SIG-M5 (cell line): ENCODE measurements at places on chromosomes 6 and 20.

GRCh38 chr6:15363164-15363522, 117.3 kb downstream of the JARID2 start:
- DNase-seq: no peak

DNA sequence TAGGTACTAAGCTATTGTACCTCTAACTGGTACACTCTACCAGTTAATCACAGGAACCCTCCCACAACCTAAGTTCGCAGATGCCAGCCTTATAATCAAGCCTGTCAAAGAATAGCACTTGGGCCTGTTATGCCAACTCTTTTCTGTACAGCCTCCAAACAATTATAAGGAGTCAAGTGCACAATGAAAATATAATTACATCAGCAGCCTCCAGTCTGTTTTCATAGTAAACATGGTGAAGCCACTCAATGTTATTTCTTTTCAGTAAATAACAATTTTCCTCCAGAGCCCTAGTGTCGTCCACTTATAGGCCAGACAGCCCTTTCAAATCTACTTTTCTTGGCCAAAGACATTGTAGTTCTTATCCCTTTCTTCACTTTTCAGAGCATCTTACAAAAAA, 82.7 kb upstream of the CARMIL1 start:
- no peak for DNase-seq

DNA sequence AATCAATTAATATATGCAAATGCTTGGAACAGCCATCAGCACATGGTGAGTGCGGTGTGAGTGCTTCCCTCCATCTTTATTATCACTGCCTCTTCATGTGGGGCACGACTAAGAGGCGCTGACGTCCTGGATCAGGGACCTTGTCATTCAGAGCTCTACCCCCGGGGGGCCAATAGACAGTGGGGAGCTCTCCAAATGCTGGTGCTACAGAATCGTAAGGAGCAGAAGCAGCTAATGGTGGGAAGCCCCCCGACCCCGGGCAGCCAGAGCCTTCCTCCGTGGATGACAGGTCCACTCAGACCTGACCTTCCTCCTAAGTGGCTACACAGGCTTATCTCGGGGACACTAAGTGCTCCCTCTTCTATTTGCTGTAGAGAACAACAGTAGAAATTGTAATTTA, 257.5 kb upstream of the PMEPA1 start:
- no peak for DNase-seq

DNA sequence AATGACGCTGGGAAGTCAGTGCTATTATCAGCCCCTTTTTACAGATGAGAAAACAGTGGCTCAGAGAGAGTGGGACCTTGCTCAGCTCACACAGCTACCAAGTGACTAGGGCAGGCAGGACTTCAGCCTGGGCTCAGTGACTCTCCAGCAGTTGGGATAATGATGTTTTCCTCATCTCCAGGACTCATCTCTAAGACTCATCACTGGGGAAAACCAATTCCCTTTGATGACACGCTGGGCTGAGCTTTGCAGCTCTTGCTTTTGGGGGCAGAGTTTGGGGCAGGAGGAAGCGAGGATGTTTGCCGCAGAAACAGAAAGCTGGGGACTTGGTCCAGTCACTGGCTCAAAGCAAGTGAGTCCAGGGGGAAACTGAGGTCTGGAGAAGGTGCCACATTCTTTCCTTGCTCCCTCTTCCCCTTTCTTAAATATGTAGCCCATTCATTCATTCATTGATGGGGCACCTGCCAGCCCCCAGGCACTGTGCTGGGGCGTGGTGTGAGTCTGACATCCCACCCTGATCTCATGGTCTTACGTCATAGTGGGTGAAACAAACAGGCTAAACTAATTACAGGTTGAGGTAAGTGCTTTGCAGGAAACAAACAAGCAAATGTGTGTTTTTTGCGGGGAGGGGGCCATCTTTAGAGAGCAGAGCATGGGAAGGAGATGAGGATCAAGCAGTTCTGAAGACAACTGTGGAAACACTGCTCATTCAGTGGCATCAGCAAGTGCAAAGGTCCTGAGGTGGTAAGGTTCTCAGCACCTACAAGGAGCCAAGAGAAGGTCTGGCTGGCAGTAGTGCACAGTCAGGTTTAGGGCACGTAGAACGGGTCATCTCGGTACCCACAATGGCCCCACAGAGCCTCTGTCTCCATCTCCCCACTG, 74.4 kb upstream of the PMEPA1 start:
- DNase-seq: no peak

- DNase-seq: no peak
These were observed 19.3 kb downstream of the PLCB1 start for GRCh38 chr20:8151372-8151771.

- no peak for DNase-seq
These were observed 28.9 kb downstream of the ZNF831 start for GRCh38 chr20:59192533-59192896.

GRCh38 chr20:63979229-63979556, 249 bp downstream of the SAMD10 start:
- DNase-seq: no peak

DNA sequence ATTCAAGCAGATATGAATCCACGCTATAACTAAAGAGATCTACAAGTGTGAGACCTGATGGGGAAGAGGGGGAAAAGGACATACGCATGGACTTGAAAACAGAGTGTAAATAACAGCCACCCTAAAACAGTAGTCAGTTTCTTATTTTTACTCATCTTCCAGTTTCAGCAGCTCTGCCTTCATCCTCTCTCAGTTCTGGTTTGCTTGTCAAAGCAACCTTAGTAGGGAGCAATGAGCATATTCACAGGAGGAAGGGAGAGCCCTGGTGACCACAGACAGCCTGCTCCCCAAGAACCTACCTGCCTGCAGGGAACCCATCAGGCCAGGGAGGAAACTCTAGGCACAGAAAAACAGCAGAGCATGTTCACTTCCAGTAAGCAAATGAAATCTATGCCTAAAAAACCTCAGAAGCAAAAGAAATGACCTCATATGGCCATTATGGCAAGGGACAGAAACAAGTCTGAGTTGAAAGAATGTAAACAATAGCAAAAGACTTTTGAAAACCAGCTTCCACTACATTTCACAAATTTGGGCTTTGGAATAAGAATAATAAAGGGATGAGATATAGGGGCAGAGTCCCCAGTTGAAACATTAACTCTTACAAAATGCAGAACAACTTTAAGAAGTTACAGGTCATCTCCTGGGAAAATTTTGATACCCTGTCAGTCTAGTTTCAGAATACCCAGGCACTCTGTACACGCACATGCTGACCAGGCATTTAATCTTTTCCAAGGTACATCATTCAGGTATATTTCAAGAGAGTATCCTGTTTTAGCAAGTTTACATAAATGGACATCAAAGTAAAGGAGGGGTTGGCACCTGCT, 120.8 kb upstream of the BCLAF1 start:
- DNase-seq: no peak

DNA sequence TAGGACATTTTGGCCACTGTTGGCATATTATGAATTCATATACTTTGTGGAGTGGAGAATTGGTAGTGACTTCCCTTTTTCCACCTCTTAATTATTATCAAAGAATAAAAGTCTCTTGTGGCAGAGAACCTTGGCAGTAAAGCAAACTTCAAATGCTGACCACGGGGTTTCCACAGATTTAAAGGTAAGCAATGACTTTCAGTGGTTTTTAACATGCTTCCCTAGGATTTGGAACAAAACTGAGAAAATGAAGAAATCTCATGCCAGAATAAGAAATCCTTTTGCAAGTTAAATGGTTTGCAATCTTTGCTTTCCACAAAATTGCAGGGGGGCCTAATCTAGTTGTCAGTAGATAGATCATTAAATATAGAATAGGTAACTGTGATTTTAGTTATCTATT, 2.0 kb upstream of the SDC4 start:
- no peak for DNase-seq

DNA sequence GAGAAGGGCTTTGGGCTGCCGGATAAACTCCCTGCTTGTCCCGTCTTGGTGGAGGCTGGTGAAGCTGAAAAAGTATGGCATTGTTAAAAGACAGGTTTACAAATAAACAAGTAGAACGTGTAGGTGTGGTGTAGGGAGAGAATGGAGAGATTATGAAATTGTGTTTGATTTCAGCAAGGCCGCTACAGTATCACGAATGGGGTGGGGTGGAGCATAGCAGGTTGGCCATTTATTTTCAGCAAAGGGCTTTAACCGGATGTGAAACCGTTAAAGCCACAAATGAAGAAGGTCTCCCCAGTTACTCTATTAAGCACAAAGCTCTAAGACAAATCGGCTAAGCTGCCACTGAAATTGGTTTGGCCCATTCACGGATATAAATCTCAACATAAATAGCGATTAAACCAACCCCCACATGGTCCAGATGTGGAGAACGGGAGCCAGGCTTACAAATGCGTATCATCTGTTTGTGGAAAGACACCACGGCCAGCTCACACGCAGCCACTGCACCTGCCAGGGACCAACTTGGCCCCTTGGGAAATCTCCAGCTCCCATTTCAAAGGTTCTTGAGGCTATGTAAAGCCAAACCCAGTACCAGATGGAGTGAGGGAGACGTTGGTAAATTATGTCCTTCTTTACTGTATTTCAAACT, 94.0 kb downstream of the ZMYND8 start:
- no peak for DNase-seq

DNA sequence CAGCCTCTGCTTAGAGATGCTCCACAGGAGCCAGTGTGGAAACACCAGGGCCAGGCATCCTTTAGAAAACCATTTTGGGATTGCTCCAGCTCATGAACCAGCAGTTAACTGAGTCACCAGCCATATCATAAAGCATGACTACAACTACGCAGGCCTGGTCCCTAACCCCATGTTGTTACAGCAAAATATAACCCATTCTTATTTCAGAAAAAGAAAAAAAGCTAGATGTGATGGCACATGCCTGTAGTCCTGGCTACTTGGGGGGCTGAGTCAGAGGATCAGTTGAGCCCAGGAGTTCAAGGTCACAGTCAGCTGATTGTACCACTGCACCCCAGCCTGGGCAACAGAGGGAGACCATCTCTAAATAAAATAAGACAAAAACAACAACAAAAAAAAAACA, 36.8 kb downstream of the C6orf15 start:
- DNase-seq: no peak

DNA sequence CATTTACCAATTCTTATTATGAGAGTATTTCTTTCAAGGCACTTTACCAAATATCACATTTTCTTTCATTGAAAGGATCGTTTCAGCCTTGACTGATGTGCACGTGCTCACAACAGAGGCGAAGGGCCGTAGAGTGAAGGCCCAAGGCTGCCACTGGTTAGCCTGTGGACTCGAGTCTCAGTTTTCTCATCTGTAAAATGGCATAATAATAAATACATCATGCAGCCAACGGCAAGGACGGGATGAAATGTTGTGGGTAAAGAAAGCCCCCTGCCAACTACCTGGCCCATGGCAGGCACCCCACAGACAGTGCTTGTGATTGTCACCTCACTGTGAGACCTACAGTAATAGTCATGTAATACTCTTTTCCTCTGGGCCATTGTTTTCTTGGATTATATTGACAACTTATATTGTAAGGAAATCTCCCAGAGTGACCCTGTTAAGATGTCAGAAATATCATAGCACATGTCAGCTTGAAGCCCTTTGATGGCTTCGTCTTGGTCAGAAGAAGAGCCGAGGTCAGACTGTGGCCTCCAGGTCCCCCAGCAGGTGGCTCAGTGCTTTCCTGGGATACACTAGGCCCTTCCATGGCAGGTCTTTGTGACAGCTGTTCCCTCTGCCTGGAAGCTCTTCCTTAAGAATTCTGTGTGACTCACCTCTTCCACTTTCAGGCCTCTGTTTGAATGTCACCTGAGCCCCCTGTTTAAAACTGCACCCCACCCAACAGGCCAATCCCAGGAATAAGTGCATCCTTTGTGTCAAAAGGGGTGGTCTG, 36.3 kb downstream of the FAM50B start:
- DNase-seq: no peak

- no peak for DNase-seq
These were observed 10.4 kb upstream of the BCAS4 start for GRCh38 chr20:50784464-50784863.

DNA sequence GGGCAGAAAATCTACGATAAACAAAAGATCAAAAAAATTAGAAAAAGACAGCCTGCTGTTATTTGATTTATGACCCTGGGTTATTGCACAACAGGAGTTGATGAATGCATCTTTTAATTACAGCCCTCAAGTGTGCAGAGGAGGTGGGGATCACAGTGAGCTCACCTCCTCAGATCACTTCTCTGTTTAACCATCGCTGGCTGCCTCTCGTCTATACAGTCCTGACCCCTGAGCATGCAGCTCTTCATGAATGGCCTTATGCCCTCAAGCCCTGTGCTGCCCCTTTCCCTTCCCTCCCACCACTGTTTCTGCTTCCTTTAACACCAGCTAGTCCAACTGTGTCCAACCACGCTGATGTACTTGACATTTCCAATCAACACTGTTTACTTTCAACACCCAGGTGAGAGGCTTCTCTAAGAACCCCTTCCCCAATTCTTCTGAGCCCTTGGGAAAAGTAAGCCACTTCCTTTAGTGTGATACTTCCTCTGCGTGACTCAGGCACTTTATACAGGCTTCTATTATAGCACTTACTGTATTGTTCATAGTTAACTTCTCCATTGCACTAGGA, 60.6 kb upstream of the RIPOR2 start:
- no peak for DNase-seq

- no peak for DNase-seq
These were observed 241.4 kb downstream of the SLC24A3 start for GRCh38 chr20:19453862-19454261.

- no peak for DNase-seq
These were observed 15.6 kb upstream of the GCNT2 start for GRCh38 chr6:10505529-10505928.

GRCh38 chr6:25085756-25086155, 150.0 kb upstream of the RIPOR2 start:
- no peak for DNase-seq

DNA sequence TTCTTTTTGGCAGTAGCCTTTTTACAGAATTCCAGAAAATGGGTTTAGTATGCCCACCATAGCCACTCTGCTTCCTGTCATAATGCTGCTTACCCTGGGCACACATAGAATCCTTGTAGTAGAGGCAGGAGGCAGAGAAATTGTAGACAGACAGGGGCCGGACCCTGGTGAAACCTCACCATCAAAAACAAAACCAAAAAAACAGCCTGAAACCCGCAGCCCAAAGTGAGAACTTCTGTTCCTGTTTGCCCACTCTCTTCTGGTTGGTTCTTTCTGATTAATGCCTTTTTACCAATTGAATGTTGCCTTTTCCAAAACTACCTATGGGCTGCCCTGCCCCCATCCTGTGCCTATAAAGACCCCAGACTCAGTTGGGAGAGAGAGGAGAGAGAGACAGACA, 188.2 kb downstream of the CDKAL1 start:
- no peak for DNase-seq

- DNase-seq: no peak
These were observed 16.0 kb upstream of the PI16 start for GRCh38 chr6:36938536-36938935.
